NCI-H1417 treated with DMSO at 0.1 percent for 48 hours (cell line): ENCODE measurements at places on chromosomes 12 and 14.

- DNase-seq, result no peak
Observed at GRCh38 chr12:82765971-82766705, 79.4 kb downstream of the TMTC2 start.

DNA sequence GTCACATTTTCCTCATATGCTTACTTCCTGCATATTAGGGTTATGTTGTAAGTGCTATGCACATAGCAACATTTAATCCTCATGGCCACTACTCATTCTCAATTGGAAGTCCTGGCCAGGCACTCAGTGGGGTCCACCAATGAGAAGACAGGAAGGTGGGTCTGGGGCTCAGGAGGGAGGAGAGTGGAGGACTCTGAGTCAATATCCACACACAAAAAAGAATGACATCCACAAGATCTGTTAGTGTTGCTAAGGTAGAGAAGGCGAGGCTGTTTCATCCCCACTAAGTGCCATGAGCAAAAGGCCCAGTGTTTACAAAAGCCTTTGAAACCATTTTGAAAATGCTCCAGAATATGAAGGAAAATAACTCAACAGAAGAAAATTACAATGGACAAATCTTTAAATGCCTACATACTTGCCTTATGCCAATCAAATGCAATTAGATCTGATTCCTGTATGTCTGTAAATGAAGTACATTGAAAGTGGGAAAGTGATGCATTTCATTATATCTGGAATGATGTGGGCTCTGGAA, 53.9 kb downstream of the EID3 start:
- no peak for DNase-seq

DNA sequence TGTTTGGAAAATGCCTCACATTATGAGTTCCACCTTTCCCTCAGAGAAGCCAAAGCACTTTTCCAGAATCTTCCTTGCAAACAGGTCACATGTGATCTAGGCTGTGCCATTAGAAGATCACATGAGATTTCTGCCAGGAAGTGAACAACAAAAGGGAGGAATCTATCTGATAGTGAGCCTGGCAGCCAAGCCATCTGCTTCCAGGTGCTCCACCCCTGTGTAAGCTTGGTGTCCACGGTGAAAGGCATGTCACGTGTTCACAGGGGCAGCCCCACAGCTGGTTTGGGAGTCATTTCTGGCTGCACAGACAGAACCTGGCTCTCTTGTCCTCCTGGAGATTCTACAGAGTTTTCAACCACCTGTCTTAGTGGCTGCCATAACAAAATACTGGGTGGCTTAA, 3.5 kb upstream of the KSR2 start:
- DNase-seq, result no peak

DNA sequence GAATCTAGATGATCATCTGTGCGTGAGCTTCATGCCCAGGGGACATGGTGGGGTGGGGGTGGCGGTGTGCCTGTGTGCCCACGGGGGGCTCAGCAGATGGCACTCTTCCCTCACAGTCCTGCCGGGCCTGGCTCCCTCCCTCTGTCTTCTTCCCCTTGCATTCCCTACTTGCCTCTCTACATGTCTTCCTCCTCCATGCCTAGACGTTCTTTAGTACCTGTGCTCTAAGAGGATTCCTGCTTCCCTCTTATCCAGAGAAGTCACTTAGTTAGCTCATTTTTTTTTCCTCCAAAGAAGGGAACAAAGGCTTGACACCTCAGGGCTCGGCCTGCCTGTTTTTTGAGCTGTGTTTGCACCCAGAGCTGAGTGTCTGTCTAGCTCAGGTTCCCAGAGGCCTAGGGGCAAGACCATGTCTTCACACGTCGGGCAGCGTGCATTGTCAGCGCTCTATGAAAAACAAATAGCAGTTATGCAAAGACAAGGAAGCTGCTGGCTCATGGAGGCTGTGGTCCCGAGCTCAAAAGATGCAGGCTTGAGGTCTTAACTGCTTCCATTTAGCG, 48.8 kb downstream of the NINJ2 start:
- DNase-seq, result no peak
